ENCODE measurements at places on chromosomes 2 and 18.

DNA sequence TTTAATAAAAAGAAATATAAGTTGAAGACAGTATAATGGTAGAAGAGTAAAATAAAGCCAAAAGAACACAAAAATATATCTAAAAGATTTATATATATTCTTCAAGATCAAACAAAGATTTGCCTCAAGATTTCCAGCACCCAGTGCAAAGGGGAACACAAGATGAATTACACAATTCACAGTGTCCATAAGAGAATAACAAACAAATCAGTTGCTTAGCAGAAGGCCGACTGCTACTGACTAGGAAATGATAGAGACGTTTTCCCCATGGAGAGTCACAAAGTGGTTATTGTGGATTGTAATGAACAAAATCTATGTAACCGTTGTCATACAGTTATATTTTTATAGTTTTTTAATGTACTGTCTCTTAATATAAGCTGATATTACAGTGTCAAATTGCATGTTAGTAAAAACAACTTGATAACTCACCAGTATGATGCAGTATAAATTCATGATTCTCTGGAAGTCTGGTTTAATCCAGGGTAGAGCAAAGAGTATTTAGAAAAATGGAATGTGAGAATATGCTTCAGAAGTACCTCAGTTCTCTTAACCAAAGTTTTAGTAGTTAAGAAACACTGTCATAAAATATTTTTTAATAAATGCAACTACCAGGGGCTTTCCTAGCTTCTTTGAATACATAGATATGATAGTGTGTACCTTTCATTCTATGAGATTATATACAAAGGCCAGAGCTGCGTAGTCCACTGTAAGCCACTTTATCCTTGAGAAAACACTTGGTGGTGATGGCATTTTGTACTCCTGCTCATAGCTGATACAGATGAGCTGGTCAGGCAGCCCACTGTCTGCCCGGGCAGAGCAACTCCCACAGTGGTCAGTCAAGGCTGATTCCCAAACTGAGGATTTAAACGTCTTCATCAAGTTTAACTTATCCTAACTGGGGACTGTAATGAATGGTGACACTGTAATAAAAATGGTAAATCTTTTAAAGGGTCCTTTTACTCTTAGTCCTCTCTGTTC is 180.5 kb upstream of the DTNA start:
- DNase-seq = no peak

DNA sequence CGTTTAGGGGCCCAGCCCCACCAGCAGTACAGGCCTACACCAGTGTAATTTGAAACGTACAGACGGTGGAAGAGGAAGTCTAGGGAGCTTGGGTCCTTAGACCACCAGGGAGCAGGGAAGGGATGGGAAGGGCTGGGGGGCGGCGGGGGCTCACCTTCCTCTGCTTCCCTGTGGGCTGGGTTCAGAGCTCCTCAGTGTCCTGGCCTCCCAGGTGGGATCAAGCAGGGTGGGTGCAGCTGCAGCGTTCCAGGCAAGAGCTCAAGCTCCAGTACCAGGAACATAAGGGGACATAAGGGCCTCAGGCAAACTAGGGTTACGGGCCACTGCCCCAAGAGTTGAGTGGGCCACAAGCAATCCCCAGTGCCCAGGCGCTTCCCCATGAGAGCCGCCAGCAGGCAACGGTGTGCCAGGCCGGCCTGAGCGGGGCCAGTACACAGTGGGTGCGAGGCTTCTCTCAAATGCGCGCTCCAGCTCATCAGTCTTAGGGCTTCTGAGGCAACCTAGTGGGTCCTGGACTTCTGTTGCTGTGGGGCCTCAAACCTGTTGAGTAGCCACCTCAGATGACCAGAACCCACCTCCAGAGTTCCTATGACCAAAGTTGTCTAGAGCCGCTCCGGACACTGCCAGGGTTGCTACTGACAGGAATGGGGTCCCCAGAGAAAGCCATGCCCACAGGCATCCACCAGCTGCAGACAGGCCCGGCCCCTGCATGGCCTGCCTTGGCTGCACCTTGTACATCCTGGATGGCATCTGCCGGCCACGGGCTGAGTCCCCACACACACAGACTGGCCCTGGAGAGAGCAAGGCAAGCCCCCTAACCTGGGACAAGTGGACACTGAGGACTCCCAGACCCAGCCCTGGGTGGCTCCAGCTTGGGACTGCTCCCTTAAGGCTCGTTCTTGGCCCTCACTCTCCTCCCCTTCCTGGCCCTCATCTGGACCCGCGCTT is 5.2 kb downstream of the ANKRD23 start:
- DNase-seq = no peak

GRCh38 chr18:6781796-6782195 is 52.3 kb downstream of the ARHGAP28 start:
- DNase-seq = no peak

- no peak for DNase-seq
These were observed 18.2 kb downstream of the FBLN7 start for GRCh38 chr2:112156152-112156986.

DNA sequence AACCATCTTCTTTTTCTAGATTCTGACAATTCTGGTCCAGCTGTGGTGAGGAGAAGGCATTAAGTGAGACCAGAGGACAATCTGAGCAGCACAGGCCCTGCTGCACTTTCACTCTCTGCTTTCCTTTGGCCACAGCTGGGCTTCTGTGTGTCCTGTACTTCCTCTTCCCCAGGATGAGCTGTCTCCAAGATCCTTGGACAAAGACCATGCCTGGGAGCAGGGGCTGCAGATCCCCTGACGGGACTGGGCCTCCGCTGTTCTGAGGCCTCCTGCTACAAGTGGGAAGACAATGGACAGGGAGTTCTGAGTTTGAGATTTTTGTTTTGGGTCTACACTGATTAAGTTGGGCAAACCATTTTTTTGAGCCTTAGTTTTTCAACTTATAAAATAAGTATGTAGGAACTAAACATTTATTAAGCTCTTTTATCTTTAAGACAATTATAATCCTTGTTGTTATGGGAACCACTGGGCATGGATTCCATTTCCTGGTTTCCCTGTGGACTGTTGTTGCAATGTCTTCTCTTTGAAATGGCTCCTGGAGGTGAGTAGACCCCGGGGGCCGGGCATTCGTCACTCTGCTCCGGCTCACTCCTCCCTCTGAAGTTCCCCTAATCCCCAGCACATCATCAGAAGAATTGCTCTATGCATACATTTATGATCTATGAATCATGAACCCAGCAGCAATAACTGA is 266.6 kb downstream of the ACTR3 start:
- DNase-seq = no peak

DNA sequence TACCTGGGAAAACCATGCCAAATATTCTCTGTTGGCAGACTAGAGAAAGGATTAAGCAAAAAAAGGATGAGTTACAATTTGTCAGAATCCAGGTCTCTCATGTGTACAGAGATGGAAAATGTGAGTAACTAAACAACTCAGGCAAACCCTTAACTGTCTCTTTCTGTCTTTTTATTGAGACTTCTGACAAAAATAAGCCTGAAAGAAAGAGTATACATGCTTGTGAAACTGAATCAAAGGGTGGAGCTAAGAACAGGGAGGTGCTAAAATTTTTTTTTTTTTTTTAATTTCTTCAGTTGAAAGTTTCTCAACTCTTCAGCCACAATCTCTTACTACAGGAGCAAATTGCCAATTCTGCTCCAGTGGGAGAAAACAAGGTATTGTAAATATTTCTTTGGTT is at the start of gene SERPINB10:
TSS of gene SERPINB10 (plus strand) at position 295 of the 400 bp plus-strand sequence. CDS start 7,553 bp downstream, outside the sequence.
- DNase-seq = no peak

GRCh38 chr2:202774104-202774503 is 97.5 kb downstream of the ICA1L start:
- DNase-seq = no peak

GRCh38 chr2:225337183-225337582 is 62.3 kb upstream of the NYAP2 start:
- DNase-seq = no peak

GRCh38 chr2:191174442-191174841 is 23.6 kb upstream of the STAT4 start:
- DNase-seq = no peak

DNA sequence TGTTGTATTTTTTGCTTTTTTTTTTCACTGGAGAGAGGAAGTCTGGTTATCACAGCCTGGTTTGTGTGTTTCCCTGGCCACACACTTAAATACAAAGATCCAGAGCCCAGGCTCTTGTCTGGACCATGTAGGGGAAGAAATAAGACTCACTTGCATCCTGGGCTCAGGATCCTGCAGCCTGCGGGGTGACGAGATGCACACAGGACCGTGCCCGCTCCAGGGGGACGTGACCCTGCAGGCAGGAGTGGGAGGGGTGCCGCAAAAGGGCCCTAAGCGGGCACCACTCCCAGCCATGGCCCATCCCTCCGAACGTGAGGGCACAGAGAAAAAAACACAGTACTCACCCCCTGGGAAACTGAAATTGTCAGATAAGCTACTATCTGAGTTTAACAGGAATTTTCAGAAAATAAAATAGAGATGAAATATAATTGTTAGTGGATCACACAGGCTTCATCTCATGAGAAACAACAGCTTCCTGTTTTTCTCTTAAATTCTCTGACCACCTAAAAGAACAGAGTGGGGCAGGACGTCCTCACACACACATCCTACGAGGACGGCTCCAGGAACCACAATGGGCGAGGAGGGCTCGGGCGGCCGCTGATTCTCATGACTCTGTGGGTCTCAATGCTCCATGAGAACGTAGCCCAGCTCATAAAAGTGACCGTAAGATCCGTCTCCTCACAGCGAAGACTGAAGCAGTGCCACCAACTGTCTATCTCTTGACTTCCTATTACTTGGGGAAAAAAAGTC is 142.6 kb upstream of the ALKAL2 start:
- DNase-seq = no peak

DNA sequence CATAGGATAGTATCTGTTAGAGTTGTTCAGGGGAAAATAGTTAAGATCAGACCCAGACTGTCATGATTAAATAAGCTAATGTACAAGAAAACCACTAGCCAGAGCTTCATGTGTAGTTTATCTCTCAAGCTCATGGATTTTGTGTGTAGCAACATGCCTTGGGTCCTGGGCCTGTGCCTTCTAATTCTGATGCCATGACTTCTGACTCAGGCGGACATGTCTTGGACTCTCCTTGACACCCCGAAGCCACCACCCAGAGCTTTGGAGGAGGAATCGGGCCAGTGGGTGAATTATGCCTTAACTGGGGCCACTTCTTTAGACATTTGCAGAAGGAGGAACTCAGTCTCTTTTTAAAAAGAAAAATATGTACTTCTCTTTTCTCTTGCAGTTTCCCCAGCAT is 68.7 kb downstream of the NPAS2 start:
- DNase-seq = no peak
